ENCODE measurements at places on chromosomes 12 and 14.

DNA sequence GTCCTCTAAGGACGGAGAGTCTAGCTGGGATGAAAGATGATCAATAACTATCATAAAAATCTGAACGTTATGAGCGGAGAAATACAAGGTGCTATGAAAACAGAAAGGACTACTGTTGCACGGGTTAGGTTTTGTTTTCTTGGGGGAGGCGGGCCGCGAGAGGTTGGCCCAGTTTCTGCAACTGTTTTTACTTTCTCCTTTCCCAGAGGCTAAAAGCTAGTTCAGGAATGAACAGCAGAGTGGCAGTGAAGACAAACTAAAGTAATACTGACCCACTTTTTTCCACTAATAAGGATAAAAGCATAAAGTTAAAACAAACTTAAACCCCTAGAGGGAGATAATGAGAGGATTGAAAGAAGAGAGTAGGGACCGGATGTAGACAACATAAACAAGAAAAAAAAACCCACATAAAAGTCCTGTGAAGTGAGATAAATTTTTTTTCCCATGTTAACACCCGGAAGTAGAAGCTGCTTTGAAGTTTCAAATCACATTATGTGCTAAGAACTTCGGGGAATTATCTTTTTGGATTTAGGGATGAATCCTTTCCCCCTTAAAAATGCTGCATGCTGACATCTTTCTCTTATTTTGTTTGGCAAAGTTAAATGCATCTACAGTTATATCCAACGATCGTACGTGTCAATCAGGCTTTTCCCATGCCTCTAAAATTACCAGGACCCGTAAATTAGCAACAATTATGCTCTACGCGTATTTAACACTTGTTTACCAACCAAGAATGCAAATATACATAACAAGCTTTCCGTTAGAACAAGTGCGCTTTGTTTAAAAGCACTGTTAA, 1.0 kb upstream of the CDK17 start:
- peak; percentile 81 for DNase-seq

GRCh38 chr14:52987514-52987913, 36.7 kb upstream of the FERMT2 start:
- no peak for DNase-seq

DNA sequence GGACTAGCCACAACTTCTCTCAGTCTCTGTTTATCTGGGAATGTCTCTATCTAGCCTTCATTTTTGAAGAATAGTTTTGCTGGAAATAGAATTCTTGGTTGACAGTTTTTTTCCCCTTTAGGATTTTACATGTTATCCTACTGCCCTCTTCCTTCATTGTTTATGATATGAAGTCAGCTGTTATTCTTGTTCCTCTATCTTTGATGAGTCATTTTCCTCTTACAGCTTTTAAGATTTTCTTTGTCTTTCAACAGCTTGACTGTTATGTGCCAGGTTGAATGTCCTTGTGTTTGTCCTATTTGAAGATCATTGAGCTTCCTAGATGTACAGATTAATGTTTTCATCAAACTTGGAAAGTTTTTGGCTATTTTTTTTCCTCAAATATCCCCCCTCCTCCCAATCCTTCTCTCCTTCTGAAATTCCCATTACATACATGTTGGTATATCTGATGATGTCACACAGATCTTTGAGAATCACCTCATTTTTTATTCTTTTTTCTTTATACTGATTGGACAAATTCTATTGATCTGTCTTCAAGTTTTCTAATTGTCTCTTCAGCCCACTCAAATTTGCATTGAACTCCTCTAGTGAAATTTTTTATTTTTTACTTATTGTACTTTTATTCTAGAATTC, 4.5 kb upstream of the GOLGA5 start:
- DNase-seq, result no peak

GRCh38 chr12:122687086-122687485, 16.1 kb downstream of the HCAR2 start:
- no peak for DNase-seq

GRCh38 chr14:87994974-87995373, 2.0 kb upstream of the GALC start:
- DNase-seq, result no peak

GRCh38 chr14:60188115-60188514, 22.9 kb upstream of the DHRS7 start:
- DNase-seq, result no peak

GRCh38 chr12:122841544-122842321, 6.5 kb downstream of the HIP1R start:
- peak; percentile 46 for DNase-seq

GRCh38 chr12:19436931-19437330, 2.4 kb upstream of the AEBP2 start:
- DNase-seq, result no peak

GRCh38 chr14:63266106-63266505, 52.6 kb downstream of the GPHB5 start:
- DNase-seq, result no peak

GRCh38 chr14:24317141-24317928, 6.0 kb downstream of the LTB4R start:
- no peak for DNase-seq

GRCh38 chr12:981961-982360, 9.1 kb upstream of the ERC1 start:
- no peak for DNase-seq

DNA sequence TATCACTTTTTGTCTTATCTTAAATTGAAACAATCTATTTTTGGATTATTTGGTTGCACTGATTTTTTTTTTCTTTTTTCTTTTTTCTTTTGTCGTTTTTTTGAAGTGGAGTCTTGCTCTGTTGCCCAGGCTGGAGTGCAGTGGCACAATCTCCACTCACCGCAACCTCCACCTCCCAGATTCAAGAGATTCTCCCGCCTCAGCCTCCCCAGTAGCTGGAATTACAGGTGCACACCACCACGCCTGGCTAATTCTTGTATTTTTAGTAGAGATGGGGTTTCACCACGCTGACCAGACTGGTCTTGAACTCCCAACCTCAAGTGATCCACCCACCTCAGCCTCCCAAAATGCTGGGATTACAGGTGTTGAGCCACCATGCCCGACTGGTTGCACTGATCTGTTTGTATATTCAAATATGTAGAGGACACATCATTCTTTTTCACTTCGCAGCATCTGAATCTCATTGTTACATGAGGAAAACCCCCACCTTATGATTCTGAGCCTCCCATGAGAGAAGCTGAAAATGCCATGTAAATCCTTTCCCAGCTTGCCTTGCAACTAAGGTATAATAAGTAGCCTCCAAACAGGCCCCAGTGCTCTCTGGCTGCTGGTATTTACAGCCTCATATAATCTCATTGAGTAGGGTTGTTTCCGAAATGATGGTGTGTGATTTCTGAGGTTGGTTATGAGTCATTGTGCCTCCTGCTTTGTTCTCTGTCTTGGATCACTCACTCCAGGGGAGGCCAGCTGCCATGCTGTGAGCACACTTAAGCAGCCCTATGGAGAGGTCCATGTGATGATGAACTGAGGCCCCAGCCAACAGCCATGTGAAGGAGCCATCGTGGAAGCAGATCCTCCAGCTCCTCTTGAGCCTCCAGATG, 5.2 kb upstream of the HSP90B1 start:
- DNase-seq, result no peak

GRCh38 chr12:14691560-14691959, 4.8 kb downstream of the GUCY2C start:
- DNase-seq, result no peak

GRCh38 chr12:104459368-104459909, 2.7 kb downstream of the CHST11 start:
- no peak for DNase-seq

Measured in hippocampal formation (tissue), 2 donors.